Mesenteric fat pad (tissue), 1 donor: ENCODE measurements at places on chromosomes 16 and 17.

- no peak for DNase-seq
Measured at GRCh38 chr16:70473446-70474319, 19.3 kb downstream of the FCSK start.

DNA sequence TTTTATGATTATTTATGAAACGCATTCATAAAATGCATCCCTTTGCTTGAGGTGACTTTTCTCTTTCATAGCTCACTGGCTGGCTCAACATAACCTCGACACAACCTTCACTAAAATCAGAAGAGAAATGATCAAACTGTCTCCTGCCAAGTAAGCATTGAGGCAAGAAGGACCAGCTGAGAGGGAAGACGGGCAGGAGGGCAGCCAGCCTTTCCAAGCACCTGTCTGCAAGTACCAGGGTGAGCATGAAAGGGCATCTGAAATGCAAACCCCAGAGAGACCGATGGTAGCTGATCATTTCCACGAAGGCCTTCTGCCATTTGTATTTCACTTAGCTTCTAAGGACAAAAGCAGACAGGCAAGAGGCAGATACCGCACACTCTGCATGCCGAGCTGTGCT is 52.1 kb upstream of the RPH3AL start:
- no peak for DNase-seq

DNA sequence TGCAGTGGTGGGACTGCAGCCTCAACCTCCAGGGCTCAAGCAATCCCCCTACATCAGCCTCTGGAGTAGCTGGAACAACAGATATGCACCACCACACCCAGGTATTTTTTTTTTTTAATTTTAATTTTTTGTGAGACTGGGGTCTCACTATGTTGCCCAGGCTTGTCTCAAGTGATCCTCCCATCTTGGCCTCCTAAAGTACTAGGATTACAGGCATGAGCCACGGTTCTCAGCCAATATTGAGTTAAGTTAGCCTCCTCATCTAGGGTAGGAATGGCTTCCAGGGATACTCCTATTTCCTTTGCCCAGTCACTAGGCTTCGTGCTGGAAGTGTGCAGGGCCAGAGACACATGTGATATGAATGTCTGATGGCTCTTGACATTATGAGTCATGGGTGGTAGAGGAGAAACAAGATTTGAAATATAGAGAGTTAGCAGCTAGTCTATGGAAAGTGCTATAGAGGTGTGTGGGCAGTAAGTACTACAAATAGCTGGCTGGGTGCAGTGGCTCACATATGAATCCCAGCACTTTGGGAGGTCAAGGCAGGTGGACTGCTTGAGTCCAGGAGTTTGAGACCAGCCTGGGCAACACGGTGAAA is 8.0 kb upstream of the HES7 start:
- no peak for DNase-seq

DNA sequence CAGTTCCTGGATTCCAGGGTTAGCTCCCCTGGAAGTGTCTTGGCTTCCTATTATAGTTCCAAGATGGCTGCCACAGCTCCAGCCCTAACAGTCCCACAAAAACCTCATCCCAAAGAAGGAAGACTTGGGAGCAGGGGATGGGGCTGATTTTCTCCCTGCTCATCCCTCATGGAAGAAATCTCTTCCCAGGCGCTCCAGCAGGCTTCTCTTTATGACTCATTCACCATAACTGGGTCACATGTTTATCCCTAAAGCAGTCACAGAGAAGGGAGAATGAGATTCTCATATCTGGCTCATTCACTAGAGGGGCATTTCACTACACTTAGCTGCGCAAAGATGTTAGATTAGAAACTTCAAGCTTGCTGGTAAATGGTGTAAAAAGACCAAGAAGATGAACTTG is 206.5 kb upstream of the IRX3 start:
- no peak for DNase-seq

GRCh38 chr17:60390925-60391470 is 935 bp downstream of the USP32 start:
- no peak for DNase-seq
